ENCODE measurements at places on chromosomes 5 and 9. TPM values are rescaled to one million over a fixed set of nuclear protein-coding genes. Genes with fewer than 3 reads are reported as not detected.

- no peak for DNase-seq
Measured at GRCh38 chr9:111975709-111976108, 79.1 kb downstream of the UGCG start.

DNA sequence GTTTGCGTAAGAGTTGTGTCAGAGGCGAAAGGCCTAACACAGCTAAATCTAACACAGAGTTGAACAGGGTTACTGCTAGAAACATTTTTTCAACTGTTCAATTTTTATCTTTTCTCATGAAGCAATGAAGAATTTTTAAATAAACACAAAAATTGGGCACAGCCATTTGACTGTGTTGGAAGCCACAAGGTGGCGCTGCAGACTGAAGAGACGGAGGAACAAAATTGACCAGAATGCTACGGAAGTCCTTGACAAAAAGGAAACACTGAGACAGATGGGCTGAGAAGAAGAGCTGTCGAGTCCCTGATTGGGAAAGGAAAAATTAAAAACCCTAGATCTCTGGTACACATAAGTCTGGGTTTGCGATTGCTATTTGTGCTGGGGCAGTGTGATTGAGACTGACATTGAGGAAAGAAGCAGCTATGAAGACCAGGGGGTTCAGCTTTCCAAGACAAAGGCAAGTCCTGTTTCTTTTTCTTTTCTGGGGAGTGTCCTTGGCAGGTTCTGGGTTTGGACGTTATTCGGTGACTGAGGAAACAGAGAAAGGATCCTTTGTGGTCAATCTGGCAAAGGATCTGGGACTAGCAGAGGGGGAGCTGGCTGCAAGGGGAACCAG is at the start of gene PCDHB9:
TSS of gene PCDHB9 (plus strand) at position 265 of the 616 bp plus-strand sequence. CDS start at position 423, 158 bp downstream.
- DNase-seq: no peak

Gene IL12B
- total RNA-seq: not detected

DNA sequence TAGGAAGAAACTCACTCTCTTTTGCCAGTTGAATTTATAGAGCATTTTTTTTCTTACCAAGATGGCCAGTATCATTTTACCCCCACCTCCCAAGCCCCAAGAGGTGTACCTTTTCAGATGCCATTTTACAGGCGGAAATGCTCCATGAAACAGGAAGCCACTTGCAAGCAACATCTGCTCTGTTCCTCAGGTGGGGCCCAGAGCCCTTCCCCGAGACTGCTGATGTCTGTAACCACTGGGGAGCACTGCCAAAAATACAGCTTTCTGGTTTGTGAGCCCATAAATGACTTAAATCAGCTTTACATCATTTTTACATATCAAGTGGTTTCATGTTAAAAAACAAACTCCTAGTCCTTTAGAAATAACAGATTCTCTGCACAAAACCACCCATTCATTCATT is 42.9 kb upstream of the GARNL3 start:
- DNase-seq: no peak

- DNase-seq: no peak
Measured at GRCh38 chr5:151293624-151294023, 9.9 kb downstream of the SLC36A3 start.

DNA sequence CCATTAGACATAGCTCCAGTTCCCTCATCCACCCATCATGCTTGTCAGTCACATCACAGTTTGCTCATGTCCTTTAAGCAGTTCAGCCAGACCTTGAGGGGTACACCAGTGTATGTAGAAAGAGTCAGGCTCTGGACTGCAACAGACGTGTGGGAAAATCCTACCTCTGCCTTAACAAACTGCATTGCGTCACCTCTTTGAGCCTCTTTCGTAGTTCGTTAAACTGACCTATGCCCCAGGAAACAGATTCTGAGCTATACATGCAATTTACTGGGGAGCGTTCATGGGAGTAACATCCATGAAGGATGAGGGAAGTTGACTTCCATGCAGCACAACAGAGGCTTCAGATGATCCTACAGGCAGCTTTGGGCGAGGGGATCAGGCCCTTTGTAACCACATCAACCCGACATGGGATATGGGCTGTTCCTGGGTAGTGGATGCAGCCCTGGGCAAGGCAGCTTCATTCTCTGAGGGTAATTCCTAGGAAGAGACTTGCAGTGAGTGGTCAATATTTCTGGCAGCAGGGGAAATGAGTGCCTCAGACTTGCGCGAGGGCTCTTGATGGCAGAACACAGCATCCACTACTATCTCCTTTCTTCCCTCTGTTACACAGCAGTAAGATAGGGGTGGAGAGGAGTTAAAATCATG is 4.3 kb downstream of the SPINK4 start:
- DNase-seq: no peak

DNA sequence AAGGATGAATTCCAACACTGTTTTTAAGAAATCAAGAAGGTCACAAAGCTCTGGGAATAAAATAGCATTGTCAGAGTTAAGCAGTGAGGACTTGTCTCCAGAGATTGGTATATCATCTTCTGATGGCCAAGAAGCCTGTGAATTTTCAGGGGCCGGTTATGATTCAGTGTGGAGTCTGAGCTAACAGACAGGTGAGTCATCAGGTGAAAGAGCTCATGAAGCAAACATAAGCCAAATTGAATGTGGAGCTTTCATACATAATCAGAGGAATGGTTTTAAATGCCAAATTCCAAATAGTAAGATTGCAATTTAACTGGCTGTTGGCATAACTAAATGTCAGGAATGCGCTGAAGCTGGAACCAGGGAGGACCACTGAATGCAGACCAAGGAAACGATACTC is 494.2 kb downstream of the MTRR start:
- DNase-seq: no peak

Gene BAAT
- total RNA-seq: 0.16 TPM

- DNase-seq: no peak
Measured at GRCh38 chr5:96321345-96321744, 111.7 kb downstream of the PCSK1 start.

Gene C1QTNF3
- 4.0 TPM for total RNA-seq

- no peak for DNase-seq
Measured at GRCh38 chr9:37155601-37156000, 35.2 kb downstream of the ZCCHC7 start.

Gene LHX6
- 4.8 TPM for total RNA-seq

DNA sequence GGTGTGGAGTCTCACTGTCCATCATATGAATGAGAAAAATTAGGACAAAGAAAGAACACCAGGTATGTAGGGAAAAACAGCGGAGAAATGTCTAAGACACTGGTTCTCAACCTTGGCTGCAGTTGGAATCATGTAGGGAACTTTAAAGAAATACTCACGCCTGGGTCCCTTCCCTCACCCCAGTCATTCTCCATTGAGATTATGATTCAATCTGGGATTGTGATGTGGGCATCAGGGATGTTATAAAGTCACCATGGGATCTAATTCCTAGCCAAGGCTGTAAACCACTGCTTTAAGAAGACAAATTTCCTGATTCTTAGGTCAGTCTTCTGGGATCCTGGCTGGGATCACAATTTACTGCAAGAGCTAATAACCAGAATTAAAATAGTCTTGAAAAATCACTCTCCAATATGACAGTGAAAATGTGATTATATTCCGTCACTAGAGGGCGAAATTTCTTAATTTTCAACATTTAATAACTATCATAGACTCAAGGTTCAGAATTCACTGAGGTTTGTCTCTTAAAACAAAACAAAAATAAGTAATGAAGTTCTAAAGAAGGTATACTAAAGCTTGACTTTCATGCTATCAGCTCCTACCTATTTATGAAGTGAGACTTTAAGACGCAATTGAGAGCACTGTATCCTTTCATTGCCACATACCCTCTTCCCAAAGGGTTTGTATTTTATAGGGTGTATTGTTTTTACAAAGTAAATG is 60.5 kb downstream of the GLDC start:
- no peak for DNase-seq

Gene TNFSF15
- total RNA-seq: 0.66 TPM

DNA sequence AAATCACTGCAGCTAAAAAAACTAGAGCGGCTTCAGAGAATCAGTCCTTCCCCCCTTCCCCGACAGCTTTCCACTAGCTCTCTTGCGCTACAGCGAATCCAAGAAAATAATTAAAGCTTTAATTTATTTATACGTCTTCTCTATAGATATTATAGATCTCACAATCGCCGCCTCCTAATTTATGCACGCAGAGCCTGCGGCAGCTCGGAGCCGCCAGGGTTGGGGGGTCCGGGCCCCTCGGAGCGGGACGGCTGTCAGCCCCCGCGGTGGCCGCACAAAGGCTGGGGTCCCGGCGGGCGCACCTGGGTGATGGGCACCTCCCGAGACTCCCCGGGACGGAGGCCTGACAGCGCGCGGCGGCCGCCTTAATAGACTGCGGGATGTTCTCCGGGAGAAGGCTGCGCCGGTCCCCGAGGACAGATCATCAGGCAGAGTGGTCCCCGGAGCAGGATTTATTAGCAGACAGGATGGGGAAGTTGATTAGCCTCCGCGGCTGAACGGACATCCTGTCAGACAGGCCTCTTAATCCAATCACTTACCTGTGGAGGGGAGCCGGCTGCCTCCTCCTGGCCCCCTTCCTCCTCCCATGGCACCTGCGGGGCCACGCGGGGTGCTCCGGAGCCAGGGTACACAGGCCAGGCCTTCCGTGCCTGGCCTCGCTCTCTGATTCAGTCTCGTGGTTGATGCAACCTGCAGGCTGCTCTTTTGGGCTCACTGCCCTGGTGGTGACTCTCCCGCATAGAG is 166.8 kb downstream of the MELK start:
- DNase-seq: no peak

Gene CCDC69
- total RNA-seq: 201 TPM
